Vein endothelial cell (primary cell): ENCODE measurements at places on chromosomes 16 and 17. TPM values are rescaled to one million over a fixed set of nuclear protein-coding genes. Genes with fewer than 3 reads are reported as not detected.

The MMP25 gene
- total RNA-seq = under 0.01 and 0.10 TPM in 2 replicates

The FBXW10B gene
- total RNA-seq = 0.98 and 1.1 TPM in 2 replicates

The STX1B gene
- 0.33 and 0.48 TPM in 2 replicates for total RNA-seq

The ZCCHC14 gene
- total RNA-seq = 12.2 and 13.7 TPM in 2 replicates

The NEURL4 gene
- total RNA-seq = 17.0 and 21.3 TPM in 2 replicates

The CCL11 gene
- not detected in 2 replicates for total RNA-seq

The KRT28 gene
- not detected in 2 replicates for total RNA-seq

The SOX8 gene
- total RNA-seq = 0.48 and 0.65 TPM in 2 replicates

The TNP2 gene
- not detected in 2 replicates for total RNA-seq

The RAB37 gene
- 0.33 and 0.67 TPM in 2 replicates for total RNA-seq

The CDK3 gene
- total RNA-seq = 0.33 and 1.5 TPM in 2 replicates

The ELMO3 gene
- total RNA-seq = 0.76 and 1.3 TPM in 2 replicates

The BEAN1 gene
- total RNA-seq = not detected in 2 replicates

The GH1 gene
- not detected in 2 replicates for total RNA-seq

The CCDC200 gene
- not detected in 2 replicates for total RNA-seq

The SLFN12L gene
- not detected in 2 replicates for total RNA-seq

The DYNLRB2 gene
- total RNA-seq = not detected in 2 replicates

The KRT17 gene
- total RNA-seq = 0.38 TPM in 1 of 2 replicates, not detected in the other

The IKZF3 gene
- total RNA-seq = not detected in 2 replicates

The CCDC144A gene
- 1.4 and 5.6 TPM in 2 replicates for total RNA-seq

The KRTAP4-1 gene
- not detected in 2 replicates for total RNA-seq

The SP6 gene
- 0.33 and 1.2 TPM in 2 replicates for total RNA-seq

The PTX4 gene
- total RNA-seq = 0.19 TPM in 1 of 2 replicates, not detected in the other

The ELP5 gene
- total RNA-seq = 36.9 and 42.9 TPM in 2 replicates

The CCL5 gene
- total RNA-seq = 0.19 and 0.65 TPM in 2 replicates

The RPRML gene
- total RNA-seq = not detected in 2 replicates

The ASPA gene
- total RNA-seq = not detected in 2 replicates

The OR4D1 gene
- total RNA-seq = not detected in 2 replicates
